ENCODE measurements at places on chromosomes 1 and 21. TPM values are rescaled to one million over a fixed set of nuclear protein-coding genes. Genes with fewer than 3 reads are reported as not detected.

GRCh38 chr1:11262171-11263049, at the start of gene MTOR:
MTOR (minus strand) TSS chr1:11262551; CDS start chr1:11259409, 3,142 bp downstream.
- peak; percentile 99 for DNase-seq

DNA sequence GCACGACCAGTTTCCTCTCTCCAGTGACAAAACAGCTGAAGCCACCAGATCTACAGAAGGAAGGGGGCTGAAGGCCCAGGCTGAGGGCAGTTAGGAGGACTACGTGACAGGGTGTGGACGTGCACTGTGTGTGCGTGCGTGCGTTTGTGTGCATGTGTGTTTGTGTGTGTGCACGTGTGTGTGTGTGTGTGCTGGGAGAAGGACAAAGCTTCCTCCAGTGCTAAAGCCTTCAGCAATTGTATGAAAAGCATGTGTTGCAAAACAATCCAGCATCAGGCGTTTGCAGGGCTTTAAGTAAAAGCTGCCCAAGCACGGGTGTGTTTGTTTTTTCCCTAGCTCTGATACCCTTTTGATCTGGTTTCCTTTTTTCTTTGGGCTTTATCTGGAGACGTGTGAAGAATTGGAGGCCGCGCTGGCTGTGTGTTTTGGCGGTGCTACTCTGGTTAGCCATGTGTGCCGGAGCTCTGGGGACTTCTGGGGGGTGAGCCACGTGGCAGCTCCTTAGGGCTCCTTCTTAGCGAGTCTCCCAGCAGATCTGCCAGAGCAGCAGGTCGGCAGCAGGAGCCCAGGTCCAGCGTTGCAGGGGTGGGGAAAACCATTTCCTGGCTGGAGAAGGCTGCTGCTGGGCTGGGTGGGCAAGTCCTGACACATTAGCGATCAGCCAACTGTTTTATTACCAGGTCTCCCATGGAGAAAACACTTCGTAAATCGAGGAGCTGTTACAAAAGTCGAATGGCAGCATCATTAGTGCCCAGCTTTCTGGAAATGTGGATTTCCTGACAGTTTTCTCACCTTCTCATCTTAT, 73.4 kb downstream of the UCK2 start:
- DNase-seq: no peak

DNA sequence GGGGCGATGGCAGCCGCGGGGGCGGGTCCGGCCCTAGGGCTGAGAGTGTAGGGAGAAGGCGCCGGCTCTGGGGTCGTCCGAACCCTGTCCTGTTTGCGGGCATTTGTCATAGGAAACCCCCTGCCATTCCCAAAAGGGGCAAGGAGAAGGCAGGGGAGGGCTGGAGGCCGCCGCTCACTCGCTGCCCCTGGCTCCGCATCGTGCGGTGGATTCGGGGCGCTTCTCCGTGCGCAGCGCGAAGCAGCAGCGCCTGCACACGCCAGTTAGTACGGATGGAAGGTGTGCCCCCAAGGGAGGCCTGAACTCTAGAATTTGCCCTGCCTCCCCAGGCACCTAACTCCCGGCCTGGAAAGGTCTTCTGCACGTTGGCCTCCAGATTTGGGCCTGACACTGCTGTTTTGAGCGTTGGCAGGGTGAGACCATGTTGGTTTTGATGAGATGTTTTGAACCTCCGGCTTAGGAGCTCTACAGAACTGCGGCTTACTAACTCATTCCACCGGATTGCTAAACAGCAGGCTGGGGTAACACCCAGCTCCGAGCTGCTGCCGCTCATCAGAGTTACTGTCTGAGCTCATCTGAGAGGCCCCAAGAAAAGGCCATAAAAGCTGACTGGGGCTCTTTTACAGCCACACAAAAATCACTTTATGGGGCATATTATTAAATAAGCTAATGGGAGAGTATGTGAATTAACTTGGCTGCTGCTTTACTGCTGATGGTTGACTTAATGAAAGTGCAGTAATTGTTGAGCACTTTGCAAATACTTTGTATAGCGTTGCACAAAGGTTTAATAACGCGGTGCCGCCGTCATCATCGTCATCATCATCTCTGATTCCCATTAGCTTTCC, 987 bp downstream of the GPR137B start:
- peak; percentile 51 for DNase-seq

GRCh38 chr1:234901491-234902049, 227.1 kb downstream of the TOMM20 start:
- no peak for DNase-seq

DNA sequence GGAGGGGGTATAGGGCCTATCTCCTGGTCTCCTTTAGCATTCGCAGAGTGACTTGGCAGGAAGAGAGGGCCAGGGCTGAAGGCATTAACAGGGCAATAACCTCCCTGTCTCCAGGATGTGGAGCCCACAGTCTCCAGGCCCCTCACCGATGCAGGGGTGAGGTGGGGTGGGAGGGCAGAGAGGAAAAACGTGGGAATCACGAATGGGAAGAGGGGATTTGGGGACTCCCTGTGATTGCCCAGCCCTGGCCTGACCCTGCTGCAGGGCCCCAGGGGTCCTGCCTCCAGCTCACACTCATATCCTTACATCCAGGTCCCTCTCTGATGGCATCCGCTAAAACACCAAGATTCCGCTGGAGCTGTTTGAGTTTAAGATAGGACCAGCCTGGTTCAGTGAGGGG, 14.6 kb downstream of the TFAP2E start:
- DNase-seq: no peak

GRCh38 chr1:2200308-2200943, 5.9 kb upstream of the FAAP20 start:
- DNase-seq: no peak

GRCh38 chr1:28172713-28173150, 3.8 kb downstream of the PTAFR start:
- DNase-seq: peak; percentile 18

DNA sequence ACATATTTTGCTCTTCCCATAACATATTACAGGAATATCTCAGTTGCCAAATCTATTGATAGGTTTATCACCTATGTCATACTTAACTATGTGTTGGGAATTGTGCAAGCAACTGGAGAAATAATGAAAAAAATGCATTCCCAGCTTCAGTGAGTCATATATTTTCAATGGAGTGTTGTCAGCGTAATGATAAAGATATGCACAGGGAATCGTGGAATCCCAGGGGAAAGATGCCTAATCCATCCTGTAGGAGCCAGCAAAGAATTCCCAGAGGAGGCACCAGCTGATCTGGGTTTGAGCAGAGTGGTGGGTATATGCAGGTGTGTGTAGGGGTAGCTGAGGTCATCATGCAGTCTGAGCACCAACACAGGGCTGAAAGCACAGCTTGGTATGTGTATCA, 213.3 kb upstream of the DAB1 start:
- DNase-seq: peak; percentile 5

DNA sequence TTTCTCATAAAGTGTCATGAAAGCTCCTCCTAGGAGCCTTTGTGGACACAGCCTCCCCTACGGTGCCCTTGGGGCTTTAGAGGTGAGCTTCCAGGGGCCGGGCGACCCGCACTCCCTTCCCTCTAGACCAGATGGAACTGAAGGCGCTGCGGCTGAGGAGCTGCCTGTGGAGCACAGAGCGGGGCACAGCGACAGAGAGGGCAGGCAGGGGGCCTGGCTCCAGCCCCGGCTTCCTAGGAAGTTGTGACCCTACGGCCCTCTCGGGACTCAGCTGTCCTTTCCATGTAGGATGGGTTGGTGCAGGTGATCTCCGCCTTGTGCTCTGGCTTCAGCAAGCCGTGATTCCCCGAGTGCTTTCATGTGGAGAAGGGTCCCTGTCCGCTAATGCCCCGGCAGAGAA, 23.6 kb upstream of the NEK2 start:
- DNase-seq: no peak

DNA sequence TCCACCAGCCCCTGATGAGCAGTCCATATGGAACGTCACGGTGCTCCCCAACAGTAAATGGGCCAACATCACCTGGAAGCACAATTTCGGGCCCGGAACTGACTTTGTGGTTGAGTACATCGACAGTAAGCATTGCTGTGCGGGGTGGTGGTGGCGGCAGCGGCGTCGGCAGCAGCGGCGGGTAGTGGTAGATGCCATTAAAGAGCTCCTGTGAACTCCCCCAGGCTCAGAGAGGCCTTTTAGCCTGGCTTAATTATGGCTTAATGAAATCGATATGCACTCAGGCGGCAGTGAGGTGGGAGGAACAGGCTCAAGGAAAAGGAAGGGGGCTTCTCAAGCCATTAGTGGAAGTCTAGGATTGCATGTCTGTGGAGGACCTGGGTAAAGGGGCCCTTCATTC, 41.9 kb upstream of the CNTN2 start:
- no peak for DNase-seq

DNA sequence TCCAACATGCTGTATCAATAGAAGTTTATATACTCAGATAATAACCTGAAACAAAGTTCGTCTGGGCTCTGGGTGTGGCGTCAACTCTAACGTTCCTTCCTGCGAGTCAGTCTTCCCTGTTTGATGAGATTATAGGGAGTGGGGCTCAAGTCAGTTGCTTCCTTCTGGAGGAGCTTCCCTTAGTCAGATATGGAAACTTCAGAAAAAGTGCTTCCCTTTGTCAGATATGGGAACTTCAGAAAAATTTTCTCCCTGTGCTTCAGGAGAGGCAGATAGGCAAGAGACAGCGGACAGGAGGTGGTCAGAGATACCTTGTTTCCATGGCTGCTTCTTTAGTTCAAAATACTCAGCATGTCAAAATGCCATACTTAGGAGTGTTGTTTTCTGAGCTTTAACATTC, 51.1 kb upstream of the PRDX6 start:
- no peak for DNase-seq

DNA sequence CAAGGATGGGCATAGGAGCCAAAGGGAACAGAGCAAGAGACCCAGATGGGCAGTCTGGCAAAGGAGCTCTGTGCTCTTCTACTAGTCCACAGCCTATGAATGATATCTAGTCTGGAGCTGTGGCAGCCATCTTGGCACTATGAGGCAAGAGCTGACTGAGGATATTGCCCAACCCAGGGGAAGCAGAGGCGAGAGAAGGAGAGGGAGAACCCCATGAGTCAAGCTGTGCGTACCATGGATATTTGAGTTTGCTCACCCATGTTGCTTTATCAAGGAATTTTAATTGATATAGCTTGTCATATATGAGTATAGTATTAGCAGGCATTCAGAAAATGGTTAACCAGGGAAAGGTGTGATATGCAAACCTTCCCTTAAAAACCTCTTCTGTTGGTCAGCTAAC, 420.9 kb downstream of the PRDM2 start:
- DNase-seq: no peak

- peak; percentile 21 for DNase-seq
Measured at GRCh38 chr1:106921186-106921585, 135.3 kb upstream of the PRMT6 start.

- DNase-seq: peak; percentile 56
Measured at GRCh38 chr1:69290291-69290690, 277.4 kb upstream of the LRRC7 start.

DNA sequence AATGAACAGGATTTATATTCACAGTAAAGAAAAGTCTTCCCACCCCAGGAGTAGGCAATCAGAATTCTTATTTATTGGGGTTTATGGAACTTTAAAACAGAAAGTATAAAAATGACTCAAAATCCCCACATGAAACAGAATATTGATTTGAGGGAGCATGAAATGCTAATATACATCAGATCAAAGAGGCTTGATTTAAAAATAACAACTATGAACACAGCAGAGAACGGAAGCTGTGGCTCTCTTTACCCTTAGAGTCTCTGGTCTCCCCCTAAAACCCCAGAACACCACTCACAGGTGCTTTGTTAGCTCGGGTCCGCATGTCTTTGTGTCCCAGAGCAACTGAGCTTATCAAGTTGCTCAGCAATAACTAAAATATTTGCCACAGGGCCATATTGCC, 31.2 kb upstream of the FASLG start:
- DNase-seq: no peak

DNA sequence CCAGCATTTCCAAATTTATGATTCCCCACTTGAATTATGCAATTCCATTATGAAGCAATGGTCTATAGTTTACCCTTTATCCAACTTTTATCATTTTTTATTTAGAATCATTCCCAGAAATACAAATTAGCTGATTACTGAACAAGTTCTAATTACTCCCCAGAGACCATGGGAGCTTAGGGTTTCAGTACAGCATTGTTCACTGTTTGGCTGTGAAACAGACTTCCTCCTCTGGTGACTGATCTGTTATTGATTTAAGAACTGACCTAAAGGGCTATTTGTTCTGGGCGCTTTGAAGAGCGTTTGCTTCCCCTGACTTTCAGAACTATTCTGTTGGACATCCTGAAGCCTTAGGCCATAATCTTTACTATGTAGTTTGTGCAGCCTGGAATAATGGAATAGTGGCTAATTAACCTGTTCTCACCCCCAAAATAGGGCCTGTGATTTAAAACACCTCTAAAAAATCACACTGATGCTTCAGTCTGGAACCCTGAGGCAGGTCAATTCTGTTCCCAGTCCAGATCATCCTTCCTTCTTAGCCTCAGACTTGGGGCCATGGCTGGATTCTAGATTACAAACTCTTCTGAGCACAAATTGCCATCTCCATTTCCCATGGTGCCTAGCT, 58.7 kb downstream of the ALG14 start:
- DNase-seq: no peak

DNA sequence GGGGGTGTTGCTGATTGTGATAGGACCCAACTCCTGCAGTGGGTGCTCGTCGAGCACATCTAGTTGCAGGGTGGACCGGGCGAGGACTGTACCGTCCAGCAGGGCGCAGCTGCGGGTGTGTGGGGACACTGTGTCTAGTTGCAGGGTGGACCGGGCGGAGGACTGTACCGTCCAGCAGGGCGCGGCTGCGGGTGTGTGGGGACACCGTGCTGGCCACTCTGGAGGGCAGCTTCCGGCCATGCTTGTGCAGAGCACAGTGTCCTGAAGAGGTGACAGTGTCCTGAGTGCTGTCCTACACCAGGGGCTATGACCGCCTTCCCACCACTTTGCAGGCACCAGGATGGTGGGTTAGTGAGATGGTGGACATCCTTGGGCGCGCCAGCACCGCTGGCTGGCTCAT, 4.6 kb upstream of the TRPM2 start:
- no peak for DNase-seq

- DNase-seq: no peak
Measured at GRCh38 chr1:174116042-174116441, 43.3 kb upstream of the RABGAP1L start.

GRCh38 chr21:16770266-16770665, 742.6 kb upstream of the CXADR start:
- peak; percentile 37 for DNase-seq

DNA sequence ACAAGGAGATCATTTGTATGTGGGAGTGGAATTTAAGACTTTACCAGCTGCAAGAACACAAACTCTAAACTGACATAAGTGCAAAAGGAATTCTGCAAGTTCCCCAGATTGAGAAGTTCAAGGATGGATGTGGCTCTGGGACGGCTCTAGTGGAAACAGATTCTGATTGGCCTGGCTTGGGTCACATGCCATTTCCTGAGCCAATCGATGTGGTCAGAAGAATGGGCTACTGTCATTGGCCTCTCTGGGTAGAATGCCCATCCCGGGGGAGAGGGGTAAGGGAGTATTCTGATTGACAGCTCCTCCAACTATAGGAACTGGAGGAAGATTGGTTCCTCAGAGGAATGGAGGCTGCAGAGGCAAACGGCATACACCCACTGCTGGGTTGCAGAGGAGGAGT, 6.0 kb upstream of the IFNLR1 start:
- DNase-seq: peak; percentile 14

- no peak for DNase-seq
Measured at GRCh38 chr1:213899413-213899812, 88.4 kb upstream of the PROX1 start.

- DNase-seq: no peak
Measured at GRCh38 chr1:91345395-91346005, 59.1 kb downstream of the HFM1 start.

Gene CNR2
- total RNA-seq: not detected

Gene VHLL
- total RNA-seq: 0.34 TPM

Gene BCL10
- total RNA-seq: 38.4 TPM

Gene AKR1A1
- total RNA-seq: 118 TPM

Gene IL23R
- not detected for total RNA-seq

Gene PTPN7
- 0.58 TPM for total RNA-seq

Gene SH2D1B
- not detected for total RNA-seq

Gene GNAT2
- not detected for total RNA-seq

Gene SYT11
- 22.3 TPM for total RNA-seq

Gene PCP4L1
- total RNA-seq: 0.26 TPM

All from astrocyte (in vitro differentiated cells and primary cell).